ENCODE measurements at places on chromosomes 3 and 15. TPM values are rescaled to one million over a fixed set of nuclear protein-coding genes. Genes with fewer than 3 reads are reported as not detected.

GRCh38 chr15:85006201-85006600 is 24.5 kb downstream of the PDE8A start:
- no peak overlapping the region for H3K27ac ChIP-seq
- no peak overlapping the region for H3K4me3 ChIP-seq
- peaks cover 92% of the 10 kb centered on the region for H3K4me1 ChIP-seq

GRCh38 chr15:61657461-61657860 is 402.8 kb downstream of the VPS13C start:
- peaks cover 8% of the 10 kb centered on the region for H3K4me1 ChIP-seq
- no peaks in the 10 kb centered on the region for H3K36me3 ChIP-seq
- peaks cover 8% of the 10 kb centered on the region for H3K27me3 ChIP-seq
- no peak overlapping the region for H3K4me3 ChIP-seq

DNA sequence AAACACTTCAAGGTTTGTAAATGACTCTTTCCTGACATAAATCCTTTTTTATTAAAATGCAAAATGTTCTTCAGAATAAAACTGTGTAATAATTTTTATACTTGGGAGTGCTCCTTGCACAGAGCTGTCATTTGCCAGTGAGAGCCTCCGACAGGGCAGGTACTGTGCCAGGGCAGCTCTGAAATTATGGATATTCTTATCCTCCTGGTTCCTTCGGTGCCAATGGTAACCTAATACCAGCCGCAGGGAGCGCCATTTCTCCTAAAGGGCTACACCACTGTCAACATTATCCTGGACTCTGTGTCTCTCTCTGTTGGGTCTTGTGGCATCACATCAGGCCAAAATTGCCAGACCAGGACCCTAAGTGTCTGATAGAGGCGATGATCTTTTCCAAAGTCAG is 33.0 kb downstream of the CHDH start:
- H3K4me3 ChIP-seq: no peak overlapping the region
- no peak overlapping the region for H3K27ac ChIP-seq
- H3K27me3 ChIP-seq: no peaks in the 10 kb centered on the region
- H3K4me1 ChIP-seq: no peaks in the 10 kb centered on the region
- no peaks in the 10 kb centered on the region for H3K36me3 ChIP-seq

DNA sequence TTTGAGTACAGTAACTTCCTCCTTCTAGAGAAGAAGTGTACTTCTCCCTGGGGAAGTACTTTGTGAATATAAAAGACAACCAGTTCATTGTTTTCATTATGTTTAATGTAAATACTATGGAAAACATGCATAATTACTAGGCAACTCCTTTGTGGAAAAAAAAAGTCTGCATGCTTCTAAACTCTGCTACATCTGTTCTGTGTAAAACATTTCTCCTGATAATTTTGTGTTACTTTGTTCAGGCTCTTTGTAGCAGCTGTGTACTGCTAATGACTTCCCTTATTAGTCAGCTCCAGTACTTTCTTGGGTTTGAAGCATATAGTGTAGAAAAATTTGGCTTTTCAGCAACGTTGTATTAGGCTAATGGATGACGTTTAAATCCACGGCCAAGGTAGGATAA is 111.6 kb downstream of the FEZF2 start:
- no peaks in the 10 kb centered on the region for H3K27me3 ChIP-seq
- H3K36me3 ChIP-seq: peaks cover 30% of the 10 kb centered on the region
- no peak overlapping the region for H3K27ac ChIP-seq

LSM3 gene
- 12.3 TPM for total RNA-seq

CCDC13 gene
- 0.84 TPM for total RNA-seq

GOLGA6B gene
- not detected for total RNA-seq

MAP3K13 gene
- 9.8 TPM for total RNA-seq

PLXNA1 gene
- 19.5 TPM for total RNA-seq
